ENCODE measurements at places on chromosomes 2 and 18. TPM values are rescaled to one million over a fixed set of nuclear protein-coding genes. Genes with fewer than 3 reads are reported as not detected.
A peak's percentile ranks its signal among the peaks of the same experiment; 100 is the strongest.

Gene SRD5A2
- not detected for total RNA-seq

DNA sequence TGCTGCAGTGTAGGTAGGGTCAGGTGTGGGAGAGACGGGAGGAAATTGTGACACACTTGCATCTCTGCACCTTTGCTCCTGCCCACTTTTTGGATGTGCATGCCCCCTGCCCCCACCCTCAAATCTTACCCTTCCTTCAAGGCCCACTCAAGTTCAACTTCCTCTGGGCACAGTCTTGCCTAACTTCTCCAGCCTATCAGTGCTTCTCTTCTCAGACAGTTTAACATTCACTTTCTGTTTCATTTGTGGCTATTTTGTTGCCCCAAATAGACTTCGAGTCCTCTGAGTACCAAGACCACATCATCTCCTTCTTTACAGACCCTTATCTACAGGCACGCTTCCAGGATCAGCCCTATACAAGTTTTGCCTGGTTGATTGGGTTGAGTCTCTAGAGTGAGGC, 2.7 kb downstream of the ST8SIA5 start:
- no peaks in the 10 kb centered on the region for H3K4me1 ChIP-seq
- no peak overlapping the region for H3K4me3 ChIP-seq
- DNase-seq = no peak
- H3K27ac ChIP-seq = no peak overlapping the region
- no peaks in the 10 kb centered on the region for H3K36me3 ChIP-seq
- H3K27me3 ChIP-seq = peaks cover 42% of the 10 kb centered on the region

GRCh38 chr2:29894822-29895614, 26.4 kb downstream of the ALK start:
- no peaks in the 10 kb centered on the region for H3K36me3 ChIP-seq
- H3K4me3 ChIP-seq = no peak overlapping the region
- no peaks in the 10 kb centered on the region for H3K27me3 ChIP-seq
- DNase-seq = no peak
- H3K4me1 ChIP-seq = no peaks in the 10 kb centered on the region

DNA sequence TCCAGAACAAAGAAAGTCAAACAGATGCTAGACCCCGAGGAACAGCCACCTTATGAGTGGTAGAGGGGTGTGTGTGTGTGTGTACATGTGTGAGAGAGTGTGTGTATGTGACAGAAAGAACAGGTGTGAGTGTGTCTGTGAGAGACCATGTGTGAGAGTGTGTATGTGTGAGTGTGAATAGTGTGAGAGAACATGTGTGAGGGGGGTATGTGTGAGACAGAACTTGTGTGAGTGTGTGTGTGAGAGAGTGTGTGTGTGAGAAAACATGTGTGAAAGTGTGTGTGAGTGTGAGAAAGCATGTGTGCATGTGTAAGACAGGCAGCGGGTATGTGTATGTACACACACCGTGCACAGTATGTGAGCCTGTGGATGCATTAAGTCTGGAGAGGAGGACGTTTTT, 214.3 kb downstream of the SP3 start:
- DNase-seq = no peak
- H3K36me3 ChIP-seq = no peaks in the 10 kb centered on the region
- H3K4me3 ChIP-seq = no peak overlapping the region
- H3K4me1 ChIP-seq = no peaks in the 10 kb centered on the region
- H3K27ac ChIP-seq = no peak overlapping the region
- no peaks in the 10 kb centered on the region for H3K27me3 ChIP-seq

- H3K27me3 ChIP-seq = no peaks in the 10 kb centered on the region
- H3K27ac ChIP-seq = no peak overlapping the region
- H3K4me3 ChIP-seq = no peak overlapping the region
- no peaks in the 10 kb centered on the region for H3K4me1 ChIP-seq
- H3K36me3 ChIP-seq = no peaks in the 10 kb centered on the region
These were observed 109.8 kb upstream of the CHRNA1 start for GRCh38 chr2:174874085-174874484.

- no peak for DNase-seq
- no peaks in the 10 kb centered on the region for H3K4me1 ChIP-seq
- no peak overlapping the region for H3K4me3 ChIP-seq
- H3K36me3 ChIP-seq = no peaks in the 10 kb centered on the region
- no peaks in the 10 kb centered on the region for H3K27me3 ChIP-seq
These were observed 737.2 kb upstream of the RAB6C start for GRCh38 chr2:129242269-129242668.

DNA sequence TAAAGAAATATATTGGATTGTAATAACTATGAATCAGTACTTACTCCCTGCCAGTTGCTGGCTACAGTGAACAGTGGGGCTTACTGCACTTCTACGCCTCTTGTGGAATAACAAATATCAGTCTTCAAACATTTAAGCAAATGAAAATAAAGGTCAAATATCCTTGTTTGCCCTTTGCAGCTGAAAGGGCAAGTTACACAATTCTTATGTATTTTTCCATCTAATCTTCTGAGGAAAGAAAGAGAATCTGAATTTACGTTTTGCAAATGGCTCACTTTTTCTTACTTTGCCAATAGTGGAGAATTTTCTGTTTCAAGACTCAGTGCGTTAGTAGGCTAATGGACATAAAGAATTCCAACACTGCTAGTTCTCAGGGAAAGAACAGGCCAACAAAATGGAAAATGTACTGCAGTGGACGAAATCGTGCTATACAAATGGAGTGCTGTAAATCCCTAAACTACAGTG, 157.2 kb upstream of the TMEM200C start:
- DNase-seq = no peak
- H3K4me3 ChIP-seq = no peak overlapping the region
- H3K27me3 ChIP-seq = no peaks in the 10 kb centered on the region
- no peak overlapping the region for H3K27ac ChIP-seq

Gene NT5C1B
- not detected for total RNA-seq

DNA sequence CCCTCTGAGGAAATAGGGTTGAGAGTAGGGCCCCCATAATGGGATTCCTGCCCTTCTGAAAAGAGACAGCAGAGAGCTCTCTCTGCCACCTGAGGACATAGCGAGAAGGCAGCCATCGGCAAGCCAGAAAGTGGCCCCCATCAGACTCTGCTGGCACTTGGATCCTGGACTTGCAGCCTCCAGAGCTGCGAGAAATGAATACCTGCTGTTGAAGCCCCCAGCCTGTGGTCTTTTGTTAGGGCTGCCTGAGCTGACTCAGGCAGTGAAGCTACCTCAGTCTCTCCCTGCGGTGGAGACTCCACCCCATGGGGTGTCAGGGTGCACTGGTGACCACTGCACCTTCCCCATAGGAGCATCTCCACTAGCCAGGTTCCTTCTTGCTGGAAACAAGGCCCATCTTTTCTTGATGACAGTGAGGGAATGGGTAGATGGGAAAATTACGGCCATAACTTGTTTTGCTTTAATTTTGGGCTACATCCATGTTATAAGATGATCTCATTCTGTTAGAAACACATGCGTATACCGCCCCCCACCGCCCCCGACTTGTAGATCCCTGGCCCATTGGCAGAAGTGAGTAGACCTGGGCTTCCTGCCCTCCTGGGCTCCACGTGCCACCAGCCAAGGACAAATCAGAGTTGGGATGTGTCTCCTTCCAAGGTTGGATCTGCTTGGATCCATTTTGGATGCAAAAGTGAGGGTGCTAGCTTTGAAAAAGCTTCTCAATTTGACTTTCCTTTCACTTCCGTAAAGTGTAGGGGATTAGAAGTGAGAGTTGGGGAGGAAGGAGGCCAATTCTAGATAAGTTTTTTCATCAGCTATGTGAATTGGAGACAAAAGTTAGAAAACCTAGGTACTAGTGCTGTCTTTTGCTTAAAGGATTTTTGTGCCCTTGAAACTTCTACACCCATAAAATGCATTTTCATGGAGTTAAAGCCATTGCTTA, 42.9 kb downstream of the NCK2 start:
- DNase-seq = no peak
- no peak overlapping the region for H3K4me3 ChIP-seq
- no peak overlapping the region for H3K27ac ChIP-seq
- H3K27me3 ChIP-seq = no peaks in the 10 kb centered on the region
- no peaks in the 10 kb centered on the region for H3K36me3 ChIP-seq
- H3K4me1 ChIP-seq = peaks cover 26% of the 10 kb centered on the region

DNA sequence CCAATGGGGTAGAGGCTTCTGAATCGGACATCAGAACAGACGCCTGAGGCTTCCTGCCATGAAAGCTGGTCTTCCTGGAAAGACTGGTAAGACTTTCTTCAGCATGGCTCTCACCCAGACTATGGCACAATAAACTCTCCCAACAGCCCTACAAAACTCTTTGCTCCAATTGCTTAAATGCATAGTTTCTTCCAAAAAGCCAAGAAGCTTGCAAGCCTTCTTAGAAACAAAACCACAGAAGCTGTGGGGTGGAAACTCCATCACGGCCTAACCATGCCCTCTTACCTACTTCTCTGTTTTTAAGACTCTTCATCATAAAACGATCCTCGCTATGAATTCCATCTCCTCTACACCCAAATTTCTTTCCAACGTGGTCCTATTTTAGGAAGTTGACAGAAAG, 48.2 kb downstream of the PAX8 start:
- H3K27me3 ChIP-seq = no peaks in the 10 kb centered on the region
- H3K4me1 ChIP-seq = peaks cover under 1% of the 10 kb centered on the region
- DNase-seq = peak; percentile 32
- H3K4me3 ChIP-seq = no peak overlapping the region
- H3K27ac ChIP-seq = no peak overlapping the region
- H3K36me3 ChIP-seq = no peaks in the 10 kb centered on the region

Gene ALPP
- total RNA-seq = not detected

- H3K4me3 ChIP-seq = no peak overlapping the region
- no peaks in the 10 kb centered on the region for H3K27me3 ChIP-seq
- DNase-seq = no peak
- no peaks in the 10 kb centered on the region for H3K36me3 ChIP-seq
- no peak overlapping the region for H3K27ac ChIP-seq
These were observed 307.1 kb upstream of the PIK3C3 start for GRCh38 chr18:41647914-41648313.

- H3K36me3 ChIP-seq = no peaks in the 10 kb centered on the region
- H3K4me3 ChIP-seq = no peak overlapping the region
- DNase-seq = no peak
- no peak overlapping the region for H3K27ac ChIP-seq
These were observed 10.1 kb downstream of the EXOC6B start for GRCh38 chr2:72815655-72816278.

- no peaks in the 10 kb centered on the region for H3K27me3 ChIP-seq
- H3K4me3 ChIP-seq = no peak overlapping the region
- H3K4me1 ChIP-seq = peaks cover 6% of the 10 kb centered on the region
These were observed 8.1 kb upstream of the TYMS start for GRCh38 chr18:649341-649740.

DNA sequence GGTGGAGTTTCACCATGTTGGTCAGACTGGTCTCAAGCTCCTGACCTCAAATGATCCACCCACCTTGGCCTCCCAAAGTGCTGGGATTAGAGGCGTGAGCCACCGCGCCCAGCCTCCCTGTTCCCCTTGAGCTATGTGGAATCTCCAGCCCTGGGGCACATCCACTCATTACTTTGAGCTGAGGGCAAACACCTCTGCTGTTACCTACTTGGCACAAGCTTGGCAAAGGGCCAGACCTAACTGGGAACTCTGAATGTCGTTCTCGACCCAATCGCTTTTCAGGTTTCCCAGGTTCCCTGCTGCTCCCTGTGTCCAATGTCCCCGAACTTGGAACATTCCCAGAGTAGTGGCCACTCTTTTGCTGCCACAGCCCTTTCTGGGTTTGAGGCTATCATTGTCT, 40.6 kb downstream of the CHST10 start:
- no peaks in the 10 kb centered on the region for H3K4me1 ChIP-seq
- no peak for DNase-seq
- H3K36me3 ChIP-seq = no peaks in the 10 kb centered on the region
- H3K27ac ChIP-seq = no peak overlapping the region

Gene C2orf66
- total RNA-seq = 0.36 TPM

Gene MALL
- 4.4 TPM for total RNA-seq

GRCh38 chr2:4381773-4382172, 678.4 kb downstream of the DCDC2C start:
- no peaks in the 10 kb centered on the region for H3K4me1 ChIP-seq
- no peak overlapping the region for H3K4me3 ChIP-seq
- no peaks in the 10 kb centered on the region for H3K27me3 ChIP-seq
- no peak overlapping the region for H3K27ac ChIP-seq
- H3K36me3 ChIP-seq = no peaks in the 10 kb centered on the region

DNA sequence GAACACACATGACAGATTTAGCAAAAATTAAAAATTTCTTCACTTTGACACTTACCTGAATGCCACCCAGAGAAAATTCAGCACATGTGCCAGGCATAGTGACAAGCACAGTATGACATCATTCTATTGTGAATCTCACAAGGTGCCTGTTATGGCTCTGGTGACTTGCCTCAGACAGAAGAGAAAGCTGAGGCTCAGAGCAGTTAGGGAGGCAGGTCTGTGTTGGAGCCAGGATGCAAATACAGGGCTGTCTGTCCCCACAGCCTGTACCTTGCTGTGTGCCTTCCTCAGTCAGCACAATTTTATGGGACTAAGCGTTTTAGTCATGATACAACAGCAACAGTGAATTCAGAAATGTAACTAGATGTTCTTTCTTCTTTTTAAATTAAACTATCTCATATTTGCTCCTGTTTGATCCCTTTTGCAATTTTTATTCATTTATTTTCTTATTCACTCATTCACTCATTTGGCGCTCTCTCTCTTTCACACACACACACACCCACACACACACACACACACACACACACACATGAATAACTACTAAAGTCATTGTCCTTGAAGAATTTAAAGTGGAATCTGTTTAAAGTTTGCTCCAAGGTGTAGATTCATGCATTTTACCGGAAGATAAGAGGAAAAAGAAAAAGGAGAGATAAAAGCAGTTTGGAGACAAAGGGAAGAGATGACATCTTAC, 37.9 kb upstream of the CTAGE1 start:
- no peaks in the 10 kb centered on the region for H3K27me3 ChIP-seq
- H3K27ac ChIP-seq = no peak overlapping the region
- H3K4me3 ChIP-seq = no peak overlapping the region
- H3K4me1 ChIP-seq = peaks cover 2% of the 10 kb centered on the region
- DNase-seq = no peak

DNA sequence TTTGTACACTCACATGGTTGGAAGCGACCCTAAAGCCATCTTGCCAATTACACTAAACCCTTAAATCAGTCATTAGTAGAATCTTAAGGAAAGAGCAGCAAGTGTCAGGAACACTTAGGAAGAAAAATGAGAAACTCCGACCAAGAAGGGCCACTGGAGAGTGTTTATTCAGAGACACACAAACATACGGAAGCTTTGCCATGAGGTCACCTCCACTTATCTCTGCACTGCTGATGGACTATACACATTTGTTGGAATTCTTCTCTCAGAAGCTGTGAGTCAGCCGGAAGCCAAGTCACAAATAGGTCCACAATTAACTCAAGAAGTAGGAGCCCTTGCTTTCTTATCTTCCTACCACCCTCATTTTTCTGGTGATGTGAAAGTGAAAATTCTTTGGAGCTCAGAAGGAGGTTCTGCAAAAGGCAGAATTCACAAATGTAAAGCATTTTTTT, 21.6 kb downstream of the BMP10 start:
- no peak overlapping the region for H3K27ac ChIP-seq
- no peaks in the 10 kb centered on the region for H3K36me3 ChIP-seq

Gene NEU2
- not detected for total RNA-seq

- peaks cover 22% of the 10 kb centered on the region for H3K4me1 ChIP-seq
- no peaks in the 10 kb centered on the region for H3K36me3 ChIP-seq
- DNase-seq = peak; percentile 91
- peak overlapping the region; percentile 82 for H3K27ac ChIP-seq
- H3K27me3 ChIP-seq = no peaks in the 10 kb centered on the region
These were observed 3.0 kb downstream of the ZNF516 start for GRCh38 chr18:76491776-76492668.

All from osteoblast (primary cell).